ENCODE measurements at places on chromosomes 3 and 15.

DNA sequence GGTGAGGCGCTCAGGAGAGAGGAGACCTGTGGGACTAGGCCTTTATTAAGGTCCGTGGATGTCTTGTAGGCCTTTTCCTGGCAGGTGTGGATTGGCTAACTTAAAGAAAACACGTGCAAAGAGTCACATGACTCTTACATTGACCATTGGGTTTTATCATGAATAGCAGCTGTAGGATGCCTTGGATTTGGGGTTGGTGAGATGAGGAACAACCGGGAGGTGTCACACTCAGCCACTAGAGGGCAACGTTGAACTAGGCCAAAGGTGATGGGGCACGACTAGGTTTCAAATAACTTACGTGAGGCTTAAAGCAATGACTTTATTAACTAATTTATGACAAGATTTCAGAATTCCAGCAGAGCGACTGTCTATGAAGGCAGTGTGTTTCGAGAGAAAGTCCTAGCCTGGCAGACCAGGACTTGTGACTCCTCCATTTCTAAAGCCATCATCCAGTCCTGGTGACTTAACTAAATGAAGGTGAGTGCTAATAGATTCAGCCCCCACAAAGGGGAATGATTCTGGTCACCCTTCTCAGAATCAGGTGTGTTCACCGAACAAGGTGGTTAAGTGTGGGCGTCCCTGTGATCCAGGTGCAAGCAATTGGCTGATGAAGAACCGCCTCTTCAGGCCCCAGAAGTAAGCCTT, 345.6 kb downstream of the MCTP2 start:
- DNase-seq, result no peak

- DNase-seq, result no peak
Measured at GRCh38 chr15:41936649-41937567, 35.4 kb downstream of the EHD4 start.

DNA sequence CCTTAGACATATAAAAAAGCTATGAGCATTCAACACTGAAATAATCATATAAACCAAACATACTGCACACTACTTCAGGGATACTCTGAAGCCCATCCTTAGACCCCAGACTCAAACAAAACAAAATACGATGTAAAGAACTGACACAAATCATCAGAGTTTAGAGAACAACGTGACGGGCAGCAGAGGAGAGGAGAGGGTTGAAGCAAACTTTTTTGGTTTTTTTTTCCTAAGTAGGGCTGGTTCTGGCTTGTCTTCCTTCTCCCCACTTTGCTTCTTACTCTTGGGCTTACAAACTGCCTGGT, 34.7 kb downstream of the GAP43 start:
- DNase-seq, result no peak

DNA sequence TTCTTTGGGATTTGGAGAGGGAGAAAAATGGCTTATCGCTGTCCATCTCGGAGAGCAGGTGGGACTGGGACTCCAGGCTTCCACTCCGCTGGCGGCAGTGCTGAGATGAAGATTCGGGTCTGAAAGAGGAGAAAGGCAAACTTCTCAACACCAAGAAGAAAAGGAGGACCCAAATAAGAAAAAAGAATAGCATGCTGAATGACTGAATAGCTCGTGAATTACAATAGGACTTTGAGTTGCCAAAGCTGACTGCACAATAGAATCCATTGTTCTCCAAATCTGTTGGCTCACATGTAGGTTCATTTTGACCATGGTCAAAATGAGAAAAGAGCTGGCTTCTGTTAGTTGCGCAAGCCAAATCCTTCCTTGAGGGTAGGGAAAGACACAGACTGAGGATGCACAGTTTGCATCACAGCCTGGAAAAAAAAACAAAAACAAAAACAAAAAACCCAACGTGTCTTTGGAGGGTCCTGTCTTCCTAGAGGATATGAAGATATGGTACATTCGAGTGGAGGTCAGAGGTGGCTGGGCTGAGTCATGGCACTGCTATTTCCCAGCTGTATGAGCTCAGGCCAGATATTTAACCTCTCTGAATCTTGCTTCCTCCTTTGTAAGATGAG, 59.3 kb upstream of the LMOD3 start:
- DNase-seq, result no peak

DNA sequence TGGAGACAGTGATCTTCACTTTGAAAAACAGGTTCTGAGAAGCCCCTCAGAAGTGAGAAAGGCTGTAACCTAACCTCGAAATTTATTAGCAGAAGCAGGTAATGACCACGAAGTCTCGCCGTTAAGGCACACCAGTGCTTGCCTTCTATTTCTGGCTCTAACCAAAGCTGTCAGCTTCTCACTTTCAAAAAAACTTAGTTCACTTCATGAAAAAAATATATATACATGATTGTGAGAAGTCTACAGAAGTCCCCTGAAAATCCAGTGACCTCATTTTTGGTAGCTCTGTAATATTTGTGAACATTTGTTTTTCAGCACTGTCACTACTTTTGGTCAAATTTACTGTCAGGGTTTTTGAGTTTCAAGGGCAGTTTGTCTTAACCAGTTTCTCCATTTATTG, 19.1 kb upstream of the AKAP13 start:
- DNase-seq, result no peak

- no peak for DNase-seq
Measured at GRCh38 chr3:39113291-39113690, 5.8 kb downstream of the TTC21A start.

GRCh38 chr3:3836845-3837244, 37.6 kb downstream of the LRRN1 start:
- DNase-seq, result no peak

DNA sequence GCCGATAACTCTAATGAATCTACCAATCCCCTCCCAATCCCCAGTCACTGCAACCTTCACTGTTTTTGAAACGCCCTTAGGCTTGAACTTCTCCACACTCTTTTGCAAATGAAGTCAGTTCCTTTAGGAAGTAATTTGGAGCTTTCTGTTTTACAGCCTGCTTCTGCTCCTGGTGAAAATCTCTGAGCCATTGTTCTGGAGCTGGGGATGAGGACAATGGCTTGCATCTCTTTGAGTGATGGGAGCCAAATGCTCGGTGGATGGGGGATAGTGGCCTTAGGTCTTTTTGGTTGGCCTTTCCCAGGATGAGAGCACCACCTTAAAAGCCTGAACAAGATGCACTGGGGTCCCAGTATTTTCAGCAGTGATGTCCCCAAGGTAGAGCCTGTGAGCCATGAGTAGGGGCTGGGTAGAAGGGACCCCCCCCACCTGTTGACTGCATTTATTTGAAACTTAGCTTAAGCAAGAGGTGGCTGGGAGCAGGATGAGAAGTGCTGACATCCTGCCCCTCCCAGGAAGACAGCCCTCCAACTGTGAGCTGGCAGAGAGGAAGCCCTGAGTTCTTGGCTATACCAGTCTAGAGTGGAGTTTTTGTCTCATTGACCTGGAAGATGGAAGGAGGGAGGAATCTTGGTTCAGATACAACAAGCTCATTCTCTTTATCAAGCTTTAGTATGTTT, 7.6 kb upstream of the MYO5C start:
- DNase-seq, result no peak
